ENCODE measurements at places on chromosomes 11 and 22.

GRCh38 chr11:25993016-25993415 lies 338.9 kb upstream of the ANO3 start:
- DNase-seq, result no peak

DNA sequence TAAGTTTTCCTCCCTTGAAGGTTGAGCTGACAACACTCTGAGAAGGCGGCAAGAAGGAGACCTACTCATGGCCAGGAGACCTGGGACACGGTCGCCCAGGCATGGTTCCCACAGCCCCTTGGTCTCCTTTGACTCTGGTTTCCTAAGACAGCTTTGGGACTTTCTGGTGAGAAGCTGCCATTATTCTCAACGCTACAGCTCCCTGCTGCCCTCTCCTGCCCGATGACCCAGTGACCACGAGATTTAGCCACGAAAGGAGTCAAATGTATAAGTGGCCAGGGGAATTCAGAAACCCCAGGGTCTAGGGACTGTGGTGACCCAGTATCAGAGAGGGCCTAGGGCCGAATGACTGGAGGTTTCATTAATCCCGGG lies 699 bp upstream of the SDF2L1 start:
- DNase-seq, result peak; percentile 55

GRCh38 chr11:10975287-10975721 lies 117.5 kb upstream of the ZBED5 start:
- DNase-seq, result no peak

- DNase-seq, result no peak
Observed at GRCh38 chr22:33271390-33272161, 213.4 kb upstream of the SYN3 start.

DNA sequence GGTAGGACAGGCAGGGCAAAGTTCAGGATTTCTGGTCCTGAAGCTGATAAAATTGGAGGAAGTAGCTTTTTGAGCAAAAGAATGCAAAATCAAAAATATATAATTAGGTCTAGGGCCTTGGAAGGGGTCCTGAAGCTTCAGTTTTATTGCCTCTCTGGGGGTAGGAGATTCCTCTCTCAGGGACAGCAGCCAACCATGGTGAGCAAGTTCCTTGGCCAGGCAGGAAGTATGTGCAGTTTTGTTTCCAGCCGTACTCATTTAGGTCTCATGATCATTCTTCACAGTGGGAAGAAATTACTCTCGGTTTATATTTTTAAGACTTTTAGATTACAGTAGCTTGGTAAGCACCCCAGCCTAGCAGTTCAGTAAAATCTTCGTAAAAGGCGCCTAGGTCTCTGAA lies 2.9 kb upstream of the RAB38 start:
- DNase-seq, result no peak

- peak; percentile 43 for DNase-seq
Observed at GRCh38 chr22:24106385-24107381, 74.6 kb upstream of the SUSD2 start.
